ENCODE measurements at places on chromosomes 6 and 20.

DNA sequence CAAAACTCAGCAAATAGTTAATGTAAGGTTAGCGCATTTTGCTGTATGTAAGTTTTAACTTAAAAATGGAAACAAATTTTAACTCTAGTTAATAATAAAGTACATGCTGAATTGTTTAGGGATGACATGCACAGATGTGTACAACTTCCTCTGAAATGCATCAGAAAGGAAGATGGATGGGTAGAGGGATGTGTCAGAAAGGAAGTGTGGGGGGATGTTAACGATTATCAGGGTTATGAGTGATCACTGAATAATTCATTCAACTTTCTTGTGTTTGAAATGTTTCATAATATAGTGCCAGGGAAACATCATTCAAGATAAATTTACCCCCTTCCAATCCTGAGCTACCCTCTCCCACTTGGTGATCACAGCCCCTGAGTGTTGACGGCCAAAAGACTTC is 87.6 kb downstream of the FOXA2 start:
- DNase-seq, result no peak

- DNase-seq, result no peak
Measured at GRCh38 chr6:49698478-49698877, 14.9 kb downstream of the CRISP2 start.

DNA sequence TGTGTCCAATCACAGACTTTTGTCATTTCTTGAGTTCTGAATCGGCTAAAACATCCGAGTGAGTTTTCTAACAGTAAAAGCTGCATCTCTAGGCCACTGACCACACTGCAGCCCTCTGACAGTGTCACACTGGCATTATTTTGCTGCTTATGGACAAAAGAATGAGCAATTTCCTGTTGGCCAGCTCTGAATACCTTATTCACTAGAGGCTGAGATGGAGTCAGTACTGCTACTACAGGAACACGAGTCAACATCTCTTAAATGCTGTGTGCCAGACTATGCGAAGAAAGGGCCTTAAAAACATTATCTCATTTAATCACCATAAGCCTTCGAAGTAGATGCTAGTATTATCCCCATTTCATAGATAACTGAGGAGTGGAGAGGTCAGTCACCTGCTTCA is 42.5 kb upstream of the IPCEF1 start:
- no peak for DNase-seq

GRCh38 chr6:508614-509013 is 117.1 kb downstream of the IRF4 start:
- DNase-seq, result no peak

DNA sequence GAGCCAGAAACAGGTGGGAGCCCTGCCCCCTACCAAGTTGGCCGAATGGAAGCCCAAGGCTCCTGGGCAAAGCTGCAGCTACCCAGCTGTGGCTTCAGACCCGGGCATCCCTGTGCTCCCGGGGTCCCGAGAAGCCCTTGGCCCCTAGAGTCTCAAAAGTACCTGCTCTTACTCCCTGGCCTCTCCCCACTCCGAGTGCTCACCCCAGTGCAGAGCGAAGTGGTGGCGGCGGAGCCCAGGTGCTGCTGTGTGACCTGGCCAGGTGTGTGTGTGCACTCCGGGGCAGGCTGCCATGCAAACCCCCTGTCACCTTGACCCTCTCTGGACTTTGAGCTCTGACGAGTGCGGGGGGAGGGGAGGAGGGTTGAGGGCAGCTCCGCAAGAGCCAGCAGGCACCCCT is 493.8 kb upstream of the MANEA start:
- no peak for DNase-seq

DNA sequence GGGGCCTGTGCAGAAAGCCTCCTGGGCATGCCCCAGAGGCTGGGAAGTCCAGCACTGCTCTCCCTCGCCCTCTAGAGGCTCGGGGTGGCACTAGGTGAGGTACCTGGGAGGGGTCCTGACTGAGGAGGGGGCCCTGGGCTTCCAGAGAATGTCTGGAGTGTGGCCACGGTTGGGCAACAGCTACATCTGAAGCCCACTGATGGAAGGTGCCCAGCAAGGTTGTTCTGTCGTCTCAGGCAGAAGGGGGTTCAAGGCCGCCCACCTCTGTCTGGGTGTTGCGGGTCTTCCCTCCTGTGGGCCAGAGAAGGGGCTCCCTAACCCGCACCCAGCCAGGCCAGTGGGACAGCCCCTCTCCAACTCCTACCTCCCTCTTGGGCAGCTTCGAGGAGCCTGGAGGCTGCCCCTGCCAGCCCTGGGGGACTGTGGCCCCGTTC is 11.4 kb upstream of the VEGFA start:
- no peak for DNase-seq

DNA sequence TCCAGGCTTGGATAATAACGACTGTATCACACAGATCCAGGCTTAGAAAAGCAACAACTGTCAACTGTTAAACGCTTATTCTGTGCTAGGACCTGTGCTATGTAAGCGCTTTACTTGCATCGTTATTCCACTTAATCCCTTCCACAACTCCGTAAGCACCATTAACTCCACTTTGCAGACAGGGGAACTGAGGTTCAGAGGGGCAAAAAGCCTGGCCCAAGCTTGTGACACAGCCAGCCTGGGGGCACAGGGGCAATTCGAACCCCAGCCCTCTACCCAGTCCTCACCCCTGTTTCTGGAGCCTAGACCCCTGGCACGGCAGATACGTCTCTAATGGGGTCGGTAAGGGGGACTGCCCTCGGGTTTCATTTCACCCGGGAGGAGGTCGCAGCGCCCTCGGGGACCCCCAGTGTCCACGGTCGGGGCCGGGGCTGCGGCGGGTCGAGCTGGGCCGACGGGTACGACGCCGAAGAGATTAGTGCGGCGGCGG is 411 bp downstream of the DSN1 start:
- DNase-seq, result no peak

Measured in activated gamma-delta T cell treated with Interleukin-2 at 50 U/mL for 16 hours (primary cell).